ENCODE measurements at places on chromosomes 16 and 17. TPM values are rescaled to one million over a fixed set of nuclear protein-coding genes. Genes with fewer than 3 reads are reported as not detected.

GRCh38 chr16:77744141-77744540, 21.8 kb downstream of the NUDT7 start:
- no peak for DNase-seq

DNA sequence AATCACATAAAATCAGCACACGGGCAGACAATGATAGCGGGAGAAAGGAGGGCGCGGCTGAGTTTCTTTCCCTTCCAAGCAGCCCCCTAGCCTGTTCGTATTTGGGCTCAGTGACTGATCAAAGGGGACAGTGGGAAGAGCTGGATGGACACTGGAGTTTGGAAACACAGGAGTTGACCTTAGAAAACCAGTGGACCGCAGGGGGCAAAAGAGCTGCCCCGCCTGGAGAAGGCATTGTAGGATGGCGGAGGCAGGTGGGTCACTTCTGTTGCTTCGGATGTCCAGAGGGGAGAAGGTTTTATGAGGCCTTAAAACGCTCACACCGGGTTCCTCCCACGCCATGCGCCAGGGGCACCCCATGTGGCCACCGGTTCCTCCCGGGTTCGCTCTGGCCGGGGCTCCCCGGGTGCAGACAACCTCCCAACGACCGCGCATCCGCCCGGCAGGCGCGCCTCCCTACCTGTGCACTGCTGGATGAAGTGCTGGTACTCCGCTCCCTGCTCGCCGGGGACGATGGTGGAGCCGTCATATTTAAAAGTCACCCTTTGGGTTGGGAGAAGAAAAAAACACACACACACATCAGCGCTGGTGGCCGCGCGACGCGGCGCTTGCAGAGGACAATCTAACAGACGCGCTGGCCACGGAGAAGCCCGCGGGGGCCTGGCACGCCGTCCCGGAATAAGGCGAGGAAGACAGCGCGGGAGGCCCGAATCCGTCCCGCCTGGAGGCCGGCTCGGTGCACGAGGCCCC, 662 bp downstream of the COTL1 start:
- peak; percentile 59 for DNase-seq

DNA sequence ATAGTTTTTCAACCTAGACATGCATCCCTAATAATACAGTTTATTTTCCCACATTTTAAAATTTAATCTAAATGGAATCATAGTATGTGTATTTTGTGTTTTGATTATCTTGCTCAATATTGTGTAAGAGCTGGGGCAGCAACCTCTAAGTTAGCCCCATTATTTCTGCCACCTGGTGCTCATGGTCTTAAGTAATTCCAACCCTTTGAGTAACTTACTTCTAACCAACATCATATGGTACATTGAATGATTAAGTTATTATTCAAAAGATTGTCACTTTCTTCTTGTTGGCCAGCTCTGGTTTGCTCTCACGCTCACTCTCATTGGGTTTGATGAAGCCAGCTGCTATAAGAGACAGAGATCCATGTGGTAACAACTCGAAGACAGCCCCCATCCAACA, 3.9 kb upstream of the KRTAP4-3 start:
- DNase-seq: no peak

DNA sequence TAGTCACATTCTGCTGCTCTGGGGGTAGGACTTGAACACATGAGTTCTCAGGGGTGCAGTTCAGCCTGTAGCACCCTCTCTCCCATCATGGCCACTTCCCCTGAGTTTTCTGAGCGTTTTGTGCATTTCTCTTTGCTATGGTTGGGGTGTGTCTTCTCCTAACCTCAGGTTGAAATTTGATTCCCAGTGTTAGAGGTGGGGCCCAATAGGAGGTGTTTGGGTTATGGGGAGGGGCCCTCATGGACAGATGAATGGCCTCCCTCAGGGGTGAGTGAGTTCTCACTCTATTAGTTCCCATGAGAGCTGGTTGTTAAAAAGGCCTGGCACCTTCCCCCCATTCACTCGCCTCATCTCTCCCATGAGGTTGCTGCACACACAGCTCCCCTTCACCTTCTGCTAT, 101.1 kb downstream of the FOXL1 start:
- DNase-seq: no peak

The ODF4 gene
- not detected for total RNA-seq
